HT1080 (cell line): ENCODE measurements at places on chromosomes 13 and 19. TPM values are rescaled to one million over a fixed set of nuclear protein-coding genes. Genes with fewer than 3 reads are reported as not detected.

DNA sequence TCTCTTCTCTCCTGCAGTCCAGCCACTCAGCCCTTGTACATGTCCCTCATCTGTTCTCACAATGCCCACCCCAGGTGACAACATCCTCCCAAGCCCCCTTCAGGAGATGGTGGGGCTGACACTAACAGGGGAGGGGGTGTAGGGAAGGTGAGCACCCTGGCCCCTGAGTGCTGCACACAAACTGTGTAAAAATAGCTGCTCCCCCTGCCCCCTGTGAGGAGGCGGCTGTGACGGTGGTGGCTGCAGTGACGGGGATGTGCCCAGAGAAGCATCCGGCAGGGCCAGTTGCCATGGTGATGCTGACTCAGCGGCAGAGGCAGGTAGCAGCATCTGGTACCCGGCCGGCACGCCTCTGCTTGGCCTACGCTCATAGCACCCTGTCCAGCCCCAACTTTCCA, 13.0 kb upstream of the JUND start:
- no peak for DNase-seq

- no peak for DNase-seq
Measured at GRCh38 chr19:56133858-56134653, 7.0 kb upstream of the ZNF444 start.

- no peak for DNase-seq
Measured at GRCh38 chr13:94700536-94700935, 11.8 kb downstream of the SOX21 start.

DNA sequence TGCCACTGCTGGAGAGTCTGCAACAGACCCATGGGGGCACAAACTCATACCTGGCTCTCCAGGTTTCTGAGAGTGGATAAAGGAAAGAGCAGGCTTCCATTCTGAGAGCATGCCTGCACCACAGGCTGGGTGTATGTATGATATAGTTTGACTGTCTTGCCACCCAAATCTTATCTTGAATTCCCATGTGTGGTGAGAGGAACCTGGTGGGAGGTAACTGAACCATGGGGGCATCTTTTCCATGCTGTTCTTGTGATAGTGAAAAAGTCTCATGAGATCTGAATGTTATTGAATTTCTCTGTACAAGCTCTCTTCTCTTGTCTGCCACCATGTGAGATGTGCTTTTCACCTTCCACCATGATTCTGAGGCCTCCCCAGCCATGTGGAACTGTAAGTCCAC, 50.2 kb downstream of the ERICH6B start:
- no peak for DNase-seq

- peak; percentile 92 for DNase-seq
Measured at GRCh38 chr13:46339035-46339666, 47.9 kb downstream of the RUBCNL start.

Gene PTGER1
- total RNA-seq: 0.37 and 0.43 TPM in 2 replicates

Gene BCL2L12
- total RNA-seq: 21.2 and 26.0 TPM in 2 replicates
